ENCODE measurements at places on chromosomes 11 and 22.

GRCh38 chr22:49825944-49826602, 1.6 kb downstream of the BRD1 start:
- DNase-seq = no peak

GRCh38 chr11:24623121-24623520, 126.3 kb downstream of the LUZP2 start:
- DNase-seq = no peak

DNA sequence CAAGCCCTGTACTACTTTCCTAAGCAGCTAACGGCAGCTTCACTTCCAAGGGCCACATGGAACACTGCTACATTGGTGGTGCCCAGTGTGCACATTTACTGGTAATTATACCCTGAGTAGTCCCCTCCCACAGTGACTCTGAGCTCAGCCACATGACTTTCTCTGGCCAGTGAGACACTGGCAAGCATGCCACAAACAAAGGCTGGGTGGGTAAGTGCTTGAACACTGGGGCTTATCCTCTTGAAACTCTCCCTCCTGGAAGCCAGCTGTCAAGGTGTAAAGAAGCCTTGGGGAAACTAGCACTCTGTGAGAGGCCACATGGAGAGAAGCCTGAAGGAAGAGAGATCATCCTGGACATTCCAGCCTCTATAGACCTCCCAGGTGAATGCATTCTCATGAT, 54.4 kb upstream of the DRD2 start:
- no peak for DNase-seq

DNA sequence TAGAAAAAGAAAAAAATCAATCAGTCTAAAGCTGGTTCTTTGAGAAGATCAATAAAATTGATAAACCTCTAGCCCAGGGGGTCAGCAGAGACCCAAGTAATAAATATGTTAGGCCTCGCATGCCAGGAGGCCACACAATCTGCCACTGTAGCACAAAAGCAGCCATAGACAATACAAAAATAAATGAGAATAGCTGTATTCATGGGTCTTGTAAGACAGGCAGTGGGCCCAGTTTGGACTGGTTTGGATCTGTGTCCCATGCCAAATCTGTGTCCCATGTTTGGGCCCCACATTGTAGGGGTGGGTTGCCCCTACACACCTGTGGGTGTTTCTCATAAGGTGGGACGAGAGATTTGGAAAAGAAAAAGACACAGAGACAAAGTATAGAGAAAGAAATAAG, 6.6 kb upstream of the PLAAT4 start:
- no peak for DNase-seq

- DNase-seq = no peak
These were observed 172.9 kb upstream of the NECTIN1 start for GRCh38 chr11:119901657-119902577.

DNA sequence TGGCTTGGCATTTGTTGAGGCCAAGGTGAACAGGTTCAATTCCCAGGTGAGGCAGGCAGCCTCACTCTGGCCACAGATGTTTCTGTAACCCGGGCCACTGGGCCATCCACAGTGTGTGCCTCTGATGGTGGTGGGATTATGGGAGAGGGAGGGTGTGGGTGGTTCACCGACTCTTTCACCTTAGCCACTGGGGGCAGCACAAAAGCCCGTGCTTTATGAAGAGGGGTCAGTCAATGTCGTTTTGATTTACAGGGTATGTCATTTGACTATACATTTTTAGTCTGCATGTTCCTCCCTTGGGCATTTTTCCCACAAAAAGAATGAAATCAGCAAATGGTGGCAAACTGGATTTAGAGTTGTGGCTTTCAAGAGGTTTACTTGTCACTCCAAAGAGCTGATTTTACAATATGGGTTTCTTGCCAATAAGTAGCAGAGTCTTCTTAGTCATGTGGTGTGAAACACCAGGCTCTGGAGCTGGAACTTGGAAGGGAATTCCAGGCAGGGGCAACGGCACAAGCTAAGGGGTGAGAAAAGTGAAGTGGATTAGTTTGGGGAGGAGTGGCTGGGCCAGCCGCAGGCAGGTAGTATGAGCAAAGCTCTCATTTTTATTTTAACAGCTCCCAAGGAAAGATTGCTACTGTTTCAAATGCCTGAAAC, 217.8 kb upstream of the ZBED5 start:
- no peak for DNase-seq

DNA sequence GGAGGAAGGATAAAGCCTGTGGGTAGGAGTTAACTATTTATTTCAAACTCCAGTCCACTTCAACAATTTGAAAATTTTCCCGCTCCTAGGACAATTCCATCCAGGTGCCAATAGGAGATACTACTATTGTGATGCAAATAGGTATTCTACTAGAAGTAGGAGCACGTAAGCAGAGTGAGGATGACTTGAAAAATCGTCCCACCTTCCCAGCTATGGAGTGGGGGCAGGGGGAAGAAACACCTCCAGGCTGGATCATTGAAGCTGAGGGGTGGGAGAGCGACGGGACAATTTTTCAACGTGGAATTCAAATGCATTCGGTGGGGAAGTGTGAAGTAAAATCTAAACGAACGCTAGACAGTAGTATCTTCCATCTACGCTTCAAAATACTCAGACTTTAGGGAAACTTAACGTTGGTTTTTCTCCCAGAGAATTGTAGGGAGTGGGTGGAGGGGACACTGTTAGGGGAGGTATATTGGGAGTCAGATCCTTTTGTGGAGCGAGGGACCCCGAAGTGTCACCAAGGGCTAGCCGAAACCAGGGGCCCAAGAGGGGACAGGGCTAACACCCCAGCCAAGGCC, 523 bp upstream of the ARHGAP42 start:
- no peak for DNase-seq

- DNase-seq = no peak
These were observed 51.6 kb downstream of the CEP164 start for GRCh38 chr11:117378976-117379865.

Data from substantia nigra (tissue), 51 donors.